ENCODE measurements at places on chromosomes 12 and 14.

- DNase-seq, result no peak
These were observed 46.2 kb downstream of the ABCC9 start for GRCh38 chr12:21894792-21895595.

GRCh38 chr12:109893261-109893995 is 6.6 kb upstream of the TCHP start:
- no peak for DNase-seq

DNA sequence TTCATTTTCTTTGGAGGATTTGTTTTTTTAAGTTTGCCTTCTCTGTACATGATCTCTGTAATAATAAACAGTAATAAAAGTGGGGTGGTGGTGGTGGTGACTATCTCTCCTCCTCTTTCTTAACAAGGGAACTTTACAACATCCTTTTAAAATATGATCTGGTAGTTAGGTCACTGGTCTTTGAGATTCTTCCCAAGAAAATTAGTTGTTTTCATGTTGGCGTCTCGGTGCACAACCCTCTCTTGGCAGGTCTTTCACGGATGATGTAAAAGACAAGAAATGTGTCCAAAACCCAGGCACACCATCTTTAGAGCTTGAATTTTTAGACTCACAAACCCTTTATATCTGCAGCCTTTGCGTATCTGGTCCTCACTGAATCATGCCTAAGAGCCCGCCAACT is 488.5 kb upstream of the TBX3 start:
- DNase-seq, result no peak

DNA sequence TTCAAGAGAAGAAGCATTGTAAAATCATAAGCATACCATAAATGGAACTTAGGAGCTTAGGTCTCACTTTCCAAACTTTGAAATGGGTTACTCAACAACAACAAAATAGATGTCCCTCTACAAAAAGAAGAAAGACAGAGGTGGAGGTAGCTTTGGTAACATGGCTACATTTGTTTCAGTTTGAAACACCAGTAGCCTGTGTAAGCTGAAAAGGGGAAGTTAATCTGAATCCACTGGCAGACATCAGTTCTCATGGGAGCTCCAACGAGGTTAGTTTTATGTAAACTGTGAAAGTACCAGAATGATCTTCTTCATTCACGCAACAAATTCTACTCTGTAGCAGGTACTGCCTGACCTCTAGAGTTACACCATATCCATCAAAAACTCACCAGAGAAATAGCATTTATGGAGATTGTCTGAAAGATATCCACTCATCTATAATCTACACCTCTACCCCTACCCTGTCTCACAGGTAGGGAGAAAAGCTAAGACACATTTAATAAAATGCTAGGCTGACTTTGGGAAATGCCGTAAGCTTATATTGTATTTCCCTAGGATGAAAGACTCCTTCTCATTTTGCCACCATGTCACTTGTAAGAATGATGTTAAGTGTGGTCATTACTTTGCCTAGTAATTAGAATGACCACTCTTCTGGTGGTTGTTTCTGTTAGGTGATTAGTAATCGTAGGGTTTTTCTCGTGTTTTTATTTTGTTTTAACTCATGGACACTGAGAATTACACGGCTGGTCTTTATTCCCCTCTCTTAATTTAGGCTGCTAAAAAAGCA is 224.1 kb downstream of the ASCL1 start:
- no peak for DNase-seq

GRCh38 chr12:207804-208203 is 6.2 kb downstream of the SLC6A12 start:
- no peak for DNase-seq

Measured in BE2C (cell line).